ENCODE measurements at places on chromosomes 11 and 22. TPM values are rescaled to one million over a fixed set of nuclear protein-coding genes. Genes with fewer than 3 reads are reported as not detected.

The CHRNA10 gene
- 0.43 TPM for total RNA-seq

The CRYBB3 gene
- total RNA-seq, result not detected

The ANKRD42 gene
- 6.7 TPM for total RNA-seq

The SLC22A6 gene
- not detected for total RNA-seq

The SPTBN2 gene
- total RNA-seq, result 79.1 TPM
